ENCODE measurements at places on chromosomes 12 and 14.

- DNase-seq: no peak
These were observed 20.5 kb downstream of the RNF10 start for GRCh38 chr12:120554678-120555077.

DNA sequence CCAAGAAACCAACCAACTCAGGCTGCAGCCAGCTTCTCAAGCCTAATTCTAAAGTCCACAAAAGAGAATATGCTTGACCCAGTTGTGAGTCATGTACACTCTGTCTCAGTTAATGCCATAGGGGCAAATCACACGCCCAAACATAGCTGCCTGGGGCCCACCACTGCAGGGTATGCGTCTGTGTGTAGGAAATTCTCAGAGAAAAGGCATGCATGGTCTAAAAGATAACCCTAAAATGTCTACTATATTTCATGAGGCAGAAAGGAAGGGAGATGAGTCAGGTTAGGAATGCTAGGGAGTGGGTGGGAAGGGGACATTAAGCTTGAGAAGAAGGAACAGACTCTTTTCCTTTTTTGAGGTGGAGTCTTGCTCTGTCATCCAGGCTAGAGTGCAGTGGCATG lies 22.3 kb upstream of the SPTLC2 start:
- peak; percentile 90 for DNase-seq

- DNase-seq: no peak
These were observed 61.3 kb upstream of the MDM1 start for GRCh38 chr12:68393417-68393816.

- no peak for DNase-seq
These were observed 5.8 kb downstream of the JDP2 start for GRCh38 chr14:75433631-75434071.

GRCh38 chr12:65598688-65599087 lies 225.6 kb upstream of the HMGA2 start:
- no peak for DNase-seq

- DNase-seq: no peak
These were observed 17.8 kb upstream of the MCRS1 start for GRCh38 chr12:49585477-49586459.

DNA sequence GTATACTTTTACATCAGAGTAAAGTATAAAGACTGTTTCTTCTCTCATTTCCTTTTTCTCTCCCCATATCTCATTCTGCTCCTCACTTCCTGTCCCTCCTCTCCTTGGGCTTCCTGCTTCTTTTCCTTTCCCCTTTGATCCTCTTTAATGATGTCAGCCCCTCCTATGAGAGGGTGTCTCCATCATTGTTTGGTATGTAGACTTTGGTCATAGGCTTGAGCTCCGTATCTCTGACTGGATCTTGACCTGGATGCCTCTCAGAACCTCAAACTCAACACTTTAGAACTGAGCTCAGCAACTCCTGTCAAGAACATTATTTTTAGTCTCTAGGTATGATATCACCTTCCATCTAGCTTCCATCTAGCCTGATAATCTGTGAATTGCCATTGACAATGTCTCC lies 50.3 kb downstream of the AKAP6 start:
- DNase-seq: no peak

DNA sequence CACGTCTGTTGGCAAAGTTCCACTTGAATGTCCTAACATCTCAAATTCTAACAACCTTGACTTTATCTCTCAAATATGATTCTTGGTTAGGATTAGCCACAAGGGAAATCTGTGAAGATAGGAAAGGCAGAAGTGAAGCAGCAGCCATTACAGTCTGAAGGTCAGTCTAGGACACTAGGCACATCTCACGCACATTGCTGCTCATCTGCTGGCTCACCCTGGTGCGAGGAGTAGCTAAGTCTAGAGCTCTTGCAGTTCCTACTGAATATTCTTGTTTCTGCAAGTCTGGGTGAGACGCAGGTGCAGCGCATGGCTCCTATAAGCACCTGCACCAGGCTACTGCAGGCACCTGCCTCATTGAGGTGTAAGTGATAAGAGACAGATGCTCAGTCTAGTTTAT lies 6.4 kb upstream of the SLC25A3 start:
- DNase-seq: peak; percentile 3

DNA sequence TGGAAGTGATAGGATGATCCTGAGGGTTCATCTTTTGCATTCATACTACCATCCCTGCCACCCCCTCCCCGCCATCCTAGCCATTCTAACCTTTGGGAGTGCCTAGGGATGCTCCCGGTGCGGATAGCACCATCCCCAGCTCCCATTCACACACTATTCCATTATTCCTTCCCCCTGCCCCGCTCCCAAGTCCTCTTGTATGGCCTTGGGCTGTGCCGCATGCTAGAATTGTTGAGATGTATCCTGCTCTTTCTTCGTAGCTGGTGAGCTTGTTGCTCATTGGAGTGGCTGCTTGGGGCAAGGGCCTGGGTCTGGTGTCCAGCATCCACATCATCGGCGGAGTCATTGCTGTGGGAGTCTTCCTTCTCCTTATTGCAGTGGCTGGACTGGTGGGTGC lies 644 bp downstream of the TSPAN31 start:
- peak; percentile 32 for DNase-seq

- no peak for DNase-seq
These were observed 10.2 kb downstream of the BICD1 start for GRCh38 chr12:32116897-32117296.

DNA sequence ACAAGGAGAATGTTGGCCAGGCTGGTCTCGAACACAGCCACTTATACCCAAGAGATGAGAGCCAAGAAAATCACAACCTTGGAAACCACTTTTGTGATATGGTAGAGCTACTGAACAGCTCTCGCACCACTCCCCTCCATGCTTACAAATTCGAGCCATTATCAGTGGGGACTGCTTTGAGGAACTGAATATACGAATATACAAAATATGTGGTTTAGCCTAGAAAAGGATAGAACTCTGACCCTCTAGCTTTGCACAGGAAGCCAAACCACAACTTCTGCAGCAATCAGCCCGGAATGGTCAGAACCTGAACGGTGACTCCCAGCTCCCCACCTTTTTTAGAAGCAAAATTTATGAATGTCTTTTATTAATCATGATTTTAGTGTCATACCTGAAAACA lies 129.8 kb upstream of the TMEM132C start:
- DNase-seq: no peak

DNA sequence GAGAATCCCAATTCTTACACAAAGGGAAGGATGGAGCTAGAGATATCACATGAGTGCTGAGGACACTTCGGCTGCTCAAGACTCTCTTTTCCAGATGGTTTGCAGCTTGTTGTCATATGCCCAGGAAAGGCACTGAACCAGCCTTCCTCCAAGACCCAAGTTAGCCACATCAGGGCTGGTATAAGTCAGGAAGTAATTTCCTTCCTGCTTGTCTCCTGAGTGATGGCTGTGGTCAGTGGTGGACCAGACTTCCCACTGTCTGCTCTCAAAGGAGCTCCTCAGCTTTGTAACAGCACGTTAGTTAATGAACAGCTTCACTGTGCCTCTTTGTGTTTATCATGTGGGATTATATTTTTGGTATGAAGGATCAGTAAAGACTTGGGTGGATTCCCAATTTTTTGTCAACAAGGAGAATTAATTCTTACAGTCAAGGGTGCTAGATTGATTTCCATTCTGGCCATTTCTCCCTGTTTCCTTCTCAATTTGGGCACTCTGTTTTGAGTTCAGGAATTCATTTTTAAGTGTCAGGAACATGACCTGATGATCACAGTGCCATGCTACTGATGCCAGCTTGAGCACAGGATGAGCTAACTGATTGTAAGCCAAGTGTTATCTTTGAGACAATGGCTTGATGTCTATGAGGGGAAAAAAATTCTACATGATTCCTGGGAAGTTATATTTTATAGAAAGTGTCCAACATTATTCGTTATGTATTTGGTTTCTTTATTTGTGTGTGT lies 145.8 kb downstream of the GCH1 start:
- no peak for DNase-seq

GRCh38 chr14:35600253-35600652 lies 66.3 kb downstream of the INSM2 start:
- no peak for DNase-seq

DNA sequence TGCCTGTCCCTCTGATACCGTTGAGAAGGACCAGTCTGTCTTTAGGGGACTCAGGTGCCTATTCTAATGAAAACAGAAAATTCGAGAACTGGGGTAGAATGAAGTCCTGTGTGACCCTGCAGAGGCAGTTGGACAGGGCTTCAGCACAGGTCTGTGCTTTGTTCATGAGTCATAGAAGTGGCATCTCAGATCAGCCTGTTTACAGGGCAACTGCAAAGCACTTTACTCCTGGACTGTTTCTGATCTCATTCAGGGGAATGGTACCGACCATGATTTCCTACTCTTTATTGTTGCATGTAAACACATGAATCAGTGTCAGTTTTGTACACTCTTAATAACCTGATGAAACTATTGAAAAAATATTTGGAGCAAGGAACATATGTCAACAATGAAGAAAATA lies 1517.0 kb downstream of the AACS start:
- no peak for DNase-seq

- peak; percentile 46 for DNase-seq
These were observed 996 bp downstream of the SLC41A2 start for GRCh38 chr12:104956870-104957718.

DNA sequence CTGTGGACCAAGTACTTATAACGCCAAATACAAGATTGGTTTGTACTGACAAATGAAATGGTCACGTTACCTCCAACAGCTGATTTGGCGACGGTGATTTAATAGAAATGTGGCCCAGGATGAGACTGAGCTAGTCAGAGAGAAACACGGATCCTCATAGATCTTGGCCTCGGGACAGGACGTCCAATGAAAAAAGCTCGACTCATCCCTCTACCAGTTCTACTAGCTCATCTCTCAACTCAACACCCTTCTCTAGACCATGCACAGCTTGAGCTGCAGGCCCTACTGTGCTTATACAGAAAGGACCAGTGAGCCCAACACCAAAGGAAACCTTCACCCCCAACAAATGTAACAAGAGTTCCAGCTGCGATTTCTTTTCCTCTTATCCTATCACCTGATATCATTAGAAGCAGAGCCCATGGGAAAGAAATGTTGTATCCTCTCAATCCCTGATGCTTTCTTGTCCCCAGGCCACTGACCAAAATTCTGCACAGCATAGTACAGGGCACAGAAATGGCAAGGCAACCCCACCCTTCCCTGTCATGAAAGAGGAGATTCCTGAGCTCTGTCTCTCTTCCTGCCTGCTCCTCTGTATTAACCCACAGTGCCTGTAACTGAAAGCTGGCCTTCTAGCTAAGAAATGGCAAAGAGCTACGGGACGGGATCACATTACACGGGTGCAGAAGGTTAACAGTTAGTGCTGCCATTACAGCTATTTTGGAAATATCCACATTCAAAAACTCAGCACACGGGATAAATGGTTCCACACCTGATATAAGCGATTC lies 39.2 kb downstream of the DICER1 start:
- DNase-seq: no peak

- DNase-seq: no peak
These were observed 300 bp upstream of the CCND2 start for GRCh38 chr12:4273273-4273651.

DNA sequence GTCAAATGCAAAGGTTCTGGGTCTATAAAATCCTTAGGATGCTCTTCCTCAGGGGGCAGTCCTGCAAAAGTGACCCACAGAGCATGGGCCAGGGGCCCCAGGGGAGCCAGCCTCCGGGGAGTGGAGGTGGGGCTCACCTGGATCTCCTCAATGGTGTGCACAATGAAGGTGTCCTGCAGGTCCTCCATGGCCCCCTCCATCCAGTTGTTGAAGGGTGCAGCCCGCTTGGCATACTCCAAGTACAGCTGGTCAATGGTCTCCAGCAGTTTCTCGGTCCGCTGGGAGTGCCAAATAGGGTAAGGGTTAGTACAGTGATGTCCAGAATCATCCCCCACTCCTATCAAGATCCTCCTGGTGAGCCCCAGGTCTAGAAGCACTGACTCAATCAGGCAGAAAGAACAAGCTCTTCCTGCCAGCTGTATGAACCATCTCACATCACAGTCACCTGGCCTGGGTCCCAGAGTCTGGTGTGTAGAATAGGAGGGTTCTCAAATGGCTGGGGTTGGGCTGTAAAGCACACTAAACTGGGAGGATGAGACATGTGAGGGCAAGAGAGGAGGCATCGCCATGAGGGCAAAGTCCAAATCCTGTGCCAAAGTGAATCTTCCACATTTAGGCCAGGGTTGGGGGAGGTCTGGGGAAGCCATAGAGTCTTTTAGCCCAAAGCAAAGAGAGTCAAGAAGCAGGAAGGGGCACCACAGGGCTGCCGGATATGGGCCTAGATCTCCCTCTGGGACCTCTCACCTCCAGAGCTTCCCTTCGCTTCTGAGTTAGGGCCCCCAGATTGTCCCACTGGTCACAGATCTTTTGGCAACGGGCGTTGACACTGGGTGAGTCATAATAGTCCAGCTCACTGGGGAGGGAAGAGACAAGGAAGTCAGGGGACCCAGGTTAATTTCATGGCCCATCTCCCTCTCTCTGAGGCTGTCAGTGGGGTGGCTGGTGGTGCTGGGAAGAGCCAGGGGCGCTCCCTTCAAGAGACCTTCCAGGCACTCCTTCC lies 91.5 kb upstream of the ZFP36L1 start:
- peak; percentile 99 for DNase-seq

DNA sequence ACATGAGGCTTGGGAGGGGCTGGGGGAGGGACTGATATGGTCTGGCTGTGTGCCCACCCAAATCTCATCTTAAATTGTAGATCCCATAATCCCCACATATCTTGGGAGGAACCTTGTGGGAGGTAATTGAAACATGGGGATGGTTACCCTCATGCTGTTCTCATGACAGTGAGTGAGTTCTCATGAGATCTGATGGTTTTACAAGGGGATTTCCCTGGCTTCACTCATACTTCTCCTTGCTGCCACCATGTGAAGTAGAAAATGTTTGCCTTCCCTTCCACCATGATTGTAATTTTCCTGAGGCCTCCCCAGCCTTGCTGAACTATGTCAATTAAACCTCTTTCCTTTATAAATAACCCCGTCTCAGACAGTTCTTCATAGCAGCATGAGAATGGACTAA lies 362.9 kb downstream of the PCNX1 start:
- no peak for DNase-seq

- no peak for DNase-seq
These were observed 12.2 kb downstream of the RERG start for GRCh38 chr12:15208871-15209656.

- no peak for DNase-seq
These were observed 23.2 kb upstream of the MAGOHB start for GRCh38 chr12:10636611-10637010.

- DNase-seq: no peak
These were observed 1052.4 kb downstream of the BCL11B start for GRCh38 chr14:98219638-98220037.

GRCh38 chr14:31300296-31300695 lies 92.7 kb upstream of the HECTD1 start:
- peak; percentile 46 for DNase-seq
